ENCODE measurements at places on chromosomes 1 and 21.
A peak's percentile ranks its signal among the peaks of the same experiment; 100 is the strongest.

GRCh38 chr1:30952098-30952497 lies 43.5 kb upstream of the SDC3 start:
- no peak for DNase-seq

GRCh38 chr21:42027822-42028765 lies 17.9 kb upstream of the ZBTB21 start:
- no peak for DNase-seq

DNA sequence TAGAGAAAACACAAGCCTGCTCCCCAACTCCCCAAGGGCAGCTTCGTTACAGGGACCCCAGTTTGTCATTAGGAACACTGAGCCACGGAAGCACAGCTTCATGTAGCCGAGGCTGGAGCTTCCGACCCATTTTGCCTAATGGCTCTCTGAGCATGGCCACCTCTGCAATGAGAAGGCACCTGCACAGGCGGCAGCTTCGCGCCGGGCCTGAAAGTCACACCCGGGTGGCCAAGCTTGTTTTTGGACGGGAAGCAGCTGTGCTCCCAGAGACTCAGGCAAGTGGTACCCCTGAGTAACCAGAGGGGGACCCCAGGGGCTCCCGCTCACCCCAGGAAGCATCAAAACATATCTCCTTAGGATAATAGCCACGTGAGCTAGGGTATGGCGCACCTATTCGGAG lies 80.9 kb downstream of the SLC66A1 start:
- no peak for DNase-seq

- DNase-seq, result no peak
Observed at GRCh38 chr21:26833460-26833939, 11.7 kb downstream of the ADAMTS1 start.

GRCh38 chr1:212213784-212214183 lies 71.4 kb upstream of the PPP2R5A start:
- DNase-seq, result no peak

DNA sequence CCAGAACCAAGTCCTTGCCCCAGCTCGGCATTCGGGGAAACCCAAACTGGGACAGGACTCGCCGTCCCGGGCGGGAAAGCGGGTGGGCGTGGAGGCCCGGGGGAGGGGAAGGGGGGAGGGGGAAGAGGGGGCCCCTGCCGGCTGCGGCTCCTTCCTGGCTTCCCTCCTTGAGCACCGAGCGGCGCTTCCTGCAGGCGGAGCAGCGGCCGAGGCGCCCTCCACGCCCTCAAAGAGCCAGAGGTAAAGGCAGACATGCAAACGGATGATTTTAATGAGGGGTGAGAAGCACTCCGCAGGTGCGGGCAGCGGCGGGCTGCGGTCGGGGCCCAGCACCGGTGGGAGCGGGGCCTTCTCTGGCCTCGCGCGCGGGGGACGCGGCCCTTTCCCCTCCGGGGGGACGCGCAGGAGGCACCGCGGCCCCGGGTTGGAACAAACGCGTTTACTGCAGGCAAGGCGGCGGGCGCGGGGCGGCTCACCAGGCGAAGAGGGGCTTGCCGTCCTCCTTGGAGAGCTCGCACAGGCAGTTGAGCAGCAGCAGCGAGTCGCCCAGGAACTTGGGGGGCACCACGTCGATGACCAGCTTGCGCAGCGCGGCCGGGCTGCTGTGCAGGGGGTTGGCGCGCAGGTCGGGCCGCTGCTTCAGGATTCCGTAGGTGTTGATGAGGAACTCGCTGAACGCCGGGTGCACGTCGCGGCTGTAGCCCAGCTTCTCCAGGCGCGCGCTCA lies 5.7 kb upstream of the FTCD start:
- DNase-seq, result peak; percentile 48

GRCh38 chr1:51756290-51756689 lies 122.2 kb downstream of the NRDC start:
- DNase-seq, result no peak

GRCh38 chr1:116628448-116628847 lies 39.1 kb downstream of the IGSF3 start:
- DNase-seq, result no peak

- peak; percentile 40 for DNase-seq
Observed at GRCh38 chr1:207088701-207089626, at the start of gene C4BPB. Gene C4BPB (plus strand): TSS chr1:207088860. CDS start chr1:207089532, 672 bp downstream.

DNA sequence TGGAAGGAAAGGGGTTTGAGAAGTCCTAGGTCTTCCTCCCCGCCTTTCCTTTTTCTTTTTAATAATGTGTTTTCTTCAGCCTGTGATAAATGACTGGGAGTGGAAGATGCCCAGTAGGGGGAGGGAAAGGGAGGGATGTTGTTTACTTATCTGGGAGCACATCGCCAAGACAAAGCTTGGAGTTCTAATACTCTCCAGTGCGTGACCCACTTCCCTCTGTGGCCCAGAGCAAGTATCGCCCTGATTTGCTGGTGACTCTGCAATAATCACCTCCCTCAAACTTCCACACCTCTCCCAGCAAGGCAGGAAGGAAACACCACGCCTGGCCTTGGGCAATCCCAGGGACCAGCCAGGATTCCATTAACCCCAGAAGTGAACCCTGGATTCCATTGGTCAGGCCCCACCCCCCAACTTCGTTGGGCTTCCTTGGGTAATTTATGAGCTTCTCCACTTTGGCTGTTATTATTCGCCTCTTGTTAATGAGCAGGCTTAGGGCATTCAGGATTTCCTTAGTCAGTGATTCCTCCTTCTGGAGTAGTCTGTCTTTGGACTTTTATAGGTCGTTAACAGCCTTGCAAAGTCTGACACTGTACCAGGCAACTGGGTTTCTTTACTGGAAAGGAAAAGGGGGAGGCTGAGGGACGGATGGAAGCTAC lies 24.3 kb upstream of the GRHL3 start:
- DNase-seq, result peak; percentile 88

DNA sequence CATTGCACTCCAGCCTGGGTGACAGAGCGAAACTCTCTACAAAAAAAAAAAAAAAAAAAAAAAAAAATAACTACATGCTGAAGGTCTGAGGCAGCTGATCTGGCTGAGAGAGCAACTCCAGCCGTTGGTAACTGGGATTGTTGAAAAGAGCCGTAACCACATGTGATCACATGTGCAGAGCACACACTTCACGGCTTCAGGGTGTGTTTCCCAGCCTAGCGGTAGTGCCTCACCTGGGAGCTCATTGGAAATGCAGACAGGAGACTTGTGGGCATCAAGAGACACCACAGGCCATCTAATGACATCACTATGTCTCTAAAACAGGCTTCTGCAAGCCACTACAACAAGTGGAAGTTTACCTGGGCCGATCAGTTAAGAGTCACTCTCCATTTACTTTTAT lies 11.8 kb upstream of the OTUD7B start:
- no peak for DNase-seq

DNA sequence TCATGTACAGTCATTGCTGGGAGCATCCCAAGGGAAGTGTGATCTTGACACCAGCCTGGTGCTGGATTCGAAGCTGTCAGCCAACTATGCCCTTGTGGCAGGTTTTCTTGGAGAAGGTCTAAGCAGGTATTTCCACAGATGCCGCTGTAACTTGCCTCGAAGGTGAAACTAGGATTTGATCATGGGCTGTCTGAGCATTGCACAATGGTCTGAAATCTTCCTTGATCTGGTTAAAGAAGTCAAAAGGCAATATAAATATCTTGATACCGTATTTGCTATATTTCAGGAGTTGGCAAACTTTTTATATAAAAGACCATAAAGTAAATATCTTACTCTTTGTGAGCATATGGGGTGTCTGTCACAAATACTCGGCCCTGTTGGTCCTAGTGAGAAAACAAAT lies 206.8 kb downstream of the LYPLAL1 start:
- no peak for DNase-seq

- peak; percentile 71 for DNase-seq
Observed at GRCh38 chr1:112358798-112359408, 37.1 kb upstream of the CTTNBP2NL start.

- no peak for DNase-seq
Observed at GRCh38 chr21:32298658-32299081, at the start of gene MRAP. Gene MRAP (plus strand): TSS chr21:32298855. CDS start chr21:32298972, 117 bp downstream.

GRCh38 chr1:84089465-84089864 lies 54.6 kb upstream of the PRKACB start:
- peak; percentile 60 for DNase-seq

GRCh38 chr1:153746174-153746573 lies 18.3 kb downstream of the INTS3 start:
- DNase-seq, result no peak

DNA sequence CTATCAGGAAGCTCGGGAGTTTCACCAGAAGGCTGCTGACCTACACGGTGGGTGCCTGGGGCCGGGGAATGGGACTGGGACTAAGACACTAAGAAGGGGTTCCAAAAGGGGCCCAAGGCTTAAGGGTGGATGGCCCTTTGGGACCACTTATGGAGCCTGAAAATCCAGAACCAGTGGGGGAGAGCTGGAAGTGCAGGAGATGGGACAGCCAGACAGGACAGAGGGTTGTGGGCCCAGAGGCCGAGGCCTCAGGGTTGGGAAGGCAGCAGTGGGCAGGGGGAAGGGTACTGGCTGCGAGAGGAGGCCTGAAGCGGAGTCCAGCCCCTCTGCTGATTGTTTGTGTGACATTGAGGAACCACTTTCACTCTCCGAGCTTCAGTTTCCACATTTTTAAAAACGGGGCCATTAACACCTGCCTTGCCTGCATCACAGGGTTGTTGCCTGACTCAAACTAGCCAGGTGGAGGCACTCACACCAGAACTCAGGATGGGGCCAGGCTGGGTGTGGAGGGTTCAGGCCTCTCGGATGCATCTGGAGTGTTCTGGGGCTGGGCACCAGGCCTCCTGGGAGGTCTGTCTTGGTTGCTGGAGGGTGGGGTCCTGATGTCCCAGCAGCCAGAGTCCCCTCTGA lies 3.0 kb downstream of the TTC24 start:
- DNase-seq, result no peak

Data from Daoy (cell line).